Cortex of kidney (tissue), 1 donor: ENCODE measurements at places on chromosomes 2 and 18.

- no peak for DNase-seq
Measured at GRCh38 chr2:176106581-176107539, at the start of gene HOXD11. HOXD11 (plus strand) TSS chr2:176107280; CDS start chr2:176107356, 76 bp downstream.

DNA sequence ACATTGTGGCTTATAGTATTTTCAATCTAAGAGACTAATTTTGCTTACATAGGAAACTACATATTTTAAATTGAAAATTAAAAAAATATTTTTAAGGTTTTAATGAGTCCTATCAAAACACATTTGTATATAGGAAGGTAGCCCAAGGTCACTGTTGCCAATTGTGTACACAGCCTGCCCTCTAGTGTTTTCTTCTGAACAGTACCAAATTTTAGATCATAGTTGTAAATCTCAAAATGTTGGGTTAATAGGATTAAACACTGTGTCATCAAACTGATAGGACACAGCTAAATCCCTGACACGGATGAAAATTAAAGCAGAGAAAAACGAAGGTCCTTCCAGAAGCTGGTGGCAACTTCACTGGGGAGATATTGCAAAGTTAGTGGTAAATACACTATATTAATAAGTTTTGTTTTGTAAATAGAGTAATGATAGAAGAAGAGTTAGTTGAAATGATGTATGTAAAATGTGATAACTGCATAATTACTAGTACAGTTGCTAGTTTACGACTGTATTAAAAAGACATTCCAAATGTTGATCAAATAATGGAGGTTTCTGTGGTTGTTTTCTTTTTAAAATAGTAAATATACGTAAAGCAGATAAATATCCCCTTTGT lies 19.7 kb downstream of the CLUL1 start:
- no peak for DNase-seq

- DNase-seq, result no peak
Measured at GRCh38 chr2:3517948-3518495, 1.3 kb downstream of the ADI1 start.

DNA sequence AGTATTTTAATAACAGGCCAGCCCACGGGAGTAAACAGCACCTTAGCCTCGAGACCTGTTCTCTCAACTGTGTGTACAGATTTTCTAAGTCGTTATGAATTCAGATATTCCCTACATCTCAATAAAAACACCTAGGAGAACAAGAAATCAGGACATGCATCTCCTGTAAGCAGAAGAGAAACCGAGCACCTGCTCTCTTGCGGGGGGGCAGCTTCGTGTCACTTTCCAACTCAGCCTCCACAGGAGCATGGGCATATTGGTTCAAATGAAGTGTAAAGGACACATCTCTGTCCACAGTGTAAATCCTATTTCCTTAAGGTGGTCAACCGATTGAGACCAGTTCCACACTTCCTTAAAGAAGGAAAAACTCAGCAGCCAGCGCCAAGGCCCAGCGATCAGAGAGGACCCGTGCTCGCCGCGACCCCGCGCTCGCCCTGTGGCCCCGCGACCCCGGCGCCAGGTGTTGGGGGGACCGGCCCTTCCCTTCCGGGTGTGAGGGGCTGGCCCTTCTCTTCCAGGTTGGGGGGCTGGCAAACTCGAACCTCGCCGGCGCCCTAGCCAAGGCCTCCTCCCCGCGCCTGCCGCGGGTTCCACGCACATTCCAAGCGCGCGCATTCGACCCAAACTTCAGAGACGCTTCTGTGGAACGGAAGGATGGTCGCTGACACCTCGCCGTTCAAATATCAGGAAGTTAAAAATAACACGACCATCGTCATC lies 652 bp downstream of the SH3YL1 start:
- DNase-seq, result no peak

DNA sequence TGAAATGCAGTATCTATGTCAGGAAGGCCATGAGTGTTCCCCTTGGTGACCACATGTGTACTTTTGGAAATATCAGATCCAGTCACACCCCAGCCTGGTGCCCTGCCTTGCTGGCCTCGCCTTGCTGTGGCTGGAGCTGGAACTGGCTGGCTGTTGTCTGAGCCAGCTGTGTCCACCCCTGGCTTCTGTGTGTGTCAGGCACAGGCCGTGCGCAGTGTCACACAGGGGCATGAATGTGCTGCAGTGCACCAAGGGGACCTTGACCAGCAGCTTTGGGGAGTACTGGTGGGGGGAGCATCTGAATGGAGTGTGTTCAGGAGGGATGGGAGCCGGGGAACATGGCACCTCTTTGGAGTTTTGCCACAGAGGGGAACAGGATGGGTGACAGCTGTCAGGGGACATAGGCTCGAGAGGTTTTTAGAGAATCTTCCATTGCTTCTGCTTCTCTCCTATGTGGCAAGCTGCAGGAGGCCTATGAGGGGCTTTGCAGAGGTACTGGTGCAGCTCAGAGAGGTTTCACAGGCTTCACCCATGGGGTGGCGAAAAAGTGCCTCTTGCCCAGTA lies 44.7 kb upstream of the FAHD2A start:
- no peak for DNase-seq

DNA sequence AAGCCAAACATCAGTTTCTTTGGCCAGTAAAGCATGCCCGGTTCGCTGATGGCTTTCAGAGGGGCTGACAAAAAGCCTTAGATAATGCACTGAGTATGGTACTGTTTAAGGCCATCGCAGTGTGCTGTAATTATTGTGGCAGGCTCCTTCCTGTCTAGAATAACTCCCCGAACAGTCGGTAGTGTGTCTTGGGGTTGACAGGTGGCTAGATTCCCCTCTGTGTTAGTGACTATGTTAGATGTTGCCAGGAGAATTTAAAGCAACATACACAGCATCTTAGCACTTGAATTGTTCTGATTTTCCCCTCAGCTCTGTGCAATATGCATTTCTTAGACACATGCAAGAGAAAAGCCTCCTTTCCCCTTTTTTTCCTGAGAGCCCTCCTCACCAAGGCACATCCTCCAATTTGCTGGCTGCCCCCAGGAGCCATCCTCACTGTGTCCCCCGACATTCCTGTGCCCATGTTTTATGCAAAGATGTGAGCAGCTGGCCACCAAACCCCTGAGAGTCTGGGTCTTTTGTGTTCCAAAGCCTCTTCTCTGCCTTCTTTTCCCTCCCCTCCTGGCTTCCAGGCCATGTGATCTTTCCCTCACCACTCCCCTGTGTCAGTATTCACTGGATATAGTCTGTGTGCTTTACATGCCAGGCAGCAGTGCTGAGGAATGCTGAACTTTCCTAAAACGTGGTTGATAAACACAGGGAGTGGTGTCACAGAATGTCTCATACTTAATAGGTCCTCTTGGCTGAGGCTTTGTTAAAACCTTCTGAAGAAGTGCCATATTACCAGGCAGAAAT lies 331.5 kb downstream of the HRH4 start:
- no peak for DNase-seq

DNA sequence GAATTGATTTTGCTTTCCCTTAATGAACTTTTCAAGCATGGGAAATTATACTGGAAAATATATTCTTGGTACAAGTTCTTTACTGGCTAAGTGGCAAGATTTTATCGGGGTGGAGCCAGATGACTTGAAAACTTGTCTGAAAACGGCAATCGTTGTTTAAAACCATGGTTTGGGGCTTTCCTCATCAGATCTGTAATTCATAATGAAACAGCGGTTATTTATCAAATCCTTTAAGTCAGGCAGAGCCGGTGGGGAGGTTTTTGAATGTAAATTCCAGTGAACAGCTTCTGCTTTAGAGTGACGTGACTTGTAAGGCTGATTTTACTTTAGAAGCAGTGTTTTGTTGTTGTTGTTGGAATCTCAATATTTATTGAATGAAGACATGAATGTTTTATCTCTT lies 2.6 kb downstream of the SEC11C start:
- DNase-seq, result no peak

GRCh38 chr2:74025971-74026612 lies 41.4 kb downstream of the TET3 start:
- DNase-seq, result no peak

DNA sequence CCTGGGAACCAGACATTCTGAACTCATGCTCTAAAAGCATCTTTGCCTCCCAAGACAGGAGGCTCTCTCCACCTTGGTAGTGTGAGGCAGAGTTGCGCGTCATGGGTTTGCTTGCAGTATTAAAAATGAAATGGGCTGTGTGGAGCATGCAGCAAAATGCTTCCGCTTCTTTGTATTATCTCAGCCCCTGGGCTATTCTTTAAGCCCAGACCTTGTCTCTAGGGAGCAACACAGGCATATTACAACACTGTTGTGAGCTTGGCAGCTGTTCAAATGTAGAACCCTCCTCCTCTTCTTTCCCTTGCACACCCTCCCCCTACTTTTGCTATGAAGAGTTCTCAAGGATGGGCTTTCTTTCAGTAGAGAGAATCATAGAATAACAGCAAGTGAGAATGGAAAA lies 185.1 kb upstream of the LHCGR start:
- no peak for DNase-seq

DNA sequence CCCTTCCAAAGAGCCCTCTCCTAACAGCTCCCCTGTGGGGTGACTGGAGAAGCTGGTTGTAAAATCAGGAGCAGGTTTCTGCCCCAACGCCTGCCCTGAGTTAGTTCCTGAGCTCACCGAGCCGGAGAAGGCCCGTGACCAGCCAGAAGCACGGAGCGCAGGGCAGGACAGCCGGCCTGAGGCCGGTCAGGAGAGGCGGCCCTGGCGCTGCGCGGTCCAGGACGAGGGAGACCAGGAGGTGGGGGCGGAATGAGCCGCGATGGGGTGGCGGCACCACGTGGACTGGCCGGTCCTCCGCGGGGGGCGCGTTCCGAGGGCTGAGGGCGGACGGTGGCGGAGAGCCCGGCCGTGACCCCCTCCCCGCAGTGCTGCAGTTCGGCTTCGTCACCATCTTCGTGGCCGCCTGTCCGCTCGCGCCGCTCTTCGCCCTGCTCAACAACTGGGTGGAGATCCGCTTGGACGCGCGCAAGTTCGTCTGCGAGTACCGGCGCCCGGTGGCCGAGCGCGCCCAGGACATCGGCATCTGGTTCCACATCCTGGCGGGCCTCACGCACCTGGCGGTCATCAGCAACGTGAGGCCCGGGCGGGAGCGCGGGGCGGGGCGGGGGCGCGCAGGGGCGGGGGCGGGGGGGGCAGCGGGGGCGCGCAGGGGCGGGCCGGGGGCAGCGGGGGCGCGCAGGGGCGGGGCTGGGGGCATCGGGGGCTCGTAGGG lies 29.0 kb downstream of the ANO7 start:
- no peak for DNase-seq

DNA sequence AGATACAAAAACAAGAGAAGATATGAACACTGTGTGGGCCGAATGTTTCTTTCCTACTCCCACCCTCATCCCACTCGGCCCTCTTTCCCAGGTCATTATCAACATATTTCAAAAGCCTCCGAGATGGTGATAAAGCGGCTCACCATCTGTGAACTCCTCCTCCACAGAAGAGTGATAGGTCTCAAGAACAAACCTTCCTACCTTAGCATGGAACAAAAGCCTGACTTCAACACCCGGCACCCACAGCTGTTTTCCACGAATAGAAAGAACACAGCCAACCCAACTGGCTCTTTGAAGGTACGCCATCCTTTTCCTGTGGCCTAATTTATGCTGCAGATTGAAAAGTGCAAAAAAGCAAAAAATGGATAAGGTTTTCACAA lies 28.8 kb downstream of the BCL2 start:
- DNase-seq, result no peak

- no peak for DNase-seq
Measured at GRCh38 chr2:85243101-85244072, 84.4 kb downstream of the TGOLN2 start.

DNA sequence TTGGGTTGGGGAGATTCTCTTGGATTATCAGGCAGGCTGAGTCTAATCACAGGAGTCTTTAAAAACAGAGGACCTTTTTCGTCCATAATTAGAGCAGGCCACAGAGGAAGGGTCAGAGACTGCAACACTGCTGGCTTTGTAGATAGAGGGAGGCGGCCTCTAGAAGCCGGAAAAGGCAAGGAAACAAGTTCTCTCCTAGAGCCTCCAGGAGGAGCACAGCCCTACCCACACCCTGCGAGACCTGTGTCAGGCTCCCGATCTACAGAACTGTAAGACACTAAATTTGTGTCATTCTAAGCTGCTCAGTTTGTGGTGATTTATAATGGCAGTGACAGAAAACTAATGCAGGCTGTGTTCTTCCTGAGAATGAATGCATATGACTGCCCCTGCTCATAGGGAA lies 15.3 kb downstream of the ID2 start:
- no peak for DNase-seq

- no peak for DNase-seq
Measured at GRCh38 chr18:44458777-44459176, 221.9 kb upstream of the SETBP1 start.

DNA sequence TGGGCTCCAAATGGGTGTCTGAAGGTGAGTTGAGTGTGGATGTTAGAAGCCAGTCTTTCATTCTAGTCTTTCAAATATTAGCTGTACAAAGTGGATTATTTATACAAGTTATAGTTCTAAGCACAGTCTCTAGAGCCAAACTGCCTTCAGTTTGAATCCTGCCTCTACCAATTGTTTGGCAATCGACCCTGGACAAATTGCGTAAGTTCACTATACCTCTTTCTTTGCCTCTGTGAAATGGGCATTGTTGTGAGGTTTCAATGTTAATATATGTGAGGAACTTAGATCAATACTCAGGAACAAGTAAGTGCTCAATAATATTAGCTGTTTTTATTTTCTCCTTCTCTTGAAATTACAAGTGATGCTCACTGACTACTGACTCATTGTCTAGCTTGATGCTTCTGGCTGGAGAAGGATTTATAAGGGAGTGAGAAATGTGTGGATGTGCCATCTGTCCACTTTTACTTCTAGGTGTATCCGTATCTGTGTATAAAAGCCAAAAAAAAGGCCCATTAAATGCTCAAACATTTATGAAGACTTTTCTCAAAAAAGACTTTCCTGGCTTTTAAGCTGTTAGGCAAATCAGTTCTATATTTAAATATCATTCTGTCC lies 48.1 kb upstream of the RAPH1 start:
- DNase-seq, result no peak

DNA sequence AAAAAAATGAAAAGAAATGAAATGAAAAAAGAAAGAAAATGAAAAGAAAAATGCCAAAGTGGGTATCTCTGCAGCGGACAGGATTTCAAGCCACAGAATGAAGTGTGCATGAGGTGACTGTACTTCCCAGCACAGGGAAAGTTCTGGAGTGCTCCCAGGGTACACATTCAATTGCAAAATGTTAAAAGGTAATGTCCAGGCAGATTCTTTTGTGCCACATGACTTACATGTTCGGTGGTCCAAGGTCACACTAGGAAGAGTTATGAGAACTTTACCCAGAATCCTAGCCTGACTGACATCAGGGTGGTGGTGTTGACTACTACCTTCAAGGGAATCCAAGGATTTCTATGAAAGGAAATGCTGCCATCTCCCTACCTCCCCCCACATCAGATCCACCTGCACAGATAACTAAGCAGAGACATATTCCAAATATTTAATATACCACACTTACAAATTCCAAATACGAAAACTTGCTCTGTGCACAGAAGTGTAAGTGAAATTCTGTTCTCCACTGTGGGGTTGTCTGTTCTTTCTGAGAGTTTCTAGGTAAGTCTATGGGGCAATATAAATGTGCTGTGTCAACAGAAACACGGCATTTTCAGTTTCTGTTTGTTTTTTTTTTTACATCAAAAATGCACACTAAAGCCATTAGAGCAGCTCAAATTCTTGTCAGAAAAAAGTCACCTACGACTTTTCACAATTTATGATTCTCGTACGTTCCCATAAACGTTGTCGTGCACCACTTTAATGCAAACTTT lies 56.6 kb downstream of the CABYR start:
- DNase-seq, result no peak
